Fibroblast of lung (primary cell): ENCODE measurements at places on chromosomes 13 and 19.

DNA sequence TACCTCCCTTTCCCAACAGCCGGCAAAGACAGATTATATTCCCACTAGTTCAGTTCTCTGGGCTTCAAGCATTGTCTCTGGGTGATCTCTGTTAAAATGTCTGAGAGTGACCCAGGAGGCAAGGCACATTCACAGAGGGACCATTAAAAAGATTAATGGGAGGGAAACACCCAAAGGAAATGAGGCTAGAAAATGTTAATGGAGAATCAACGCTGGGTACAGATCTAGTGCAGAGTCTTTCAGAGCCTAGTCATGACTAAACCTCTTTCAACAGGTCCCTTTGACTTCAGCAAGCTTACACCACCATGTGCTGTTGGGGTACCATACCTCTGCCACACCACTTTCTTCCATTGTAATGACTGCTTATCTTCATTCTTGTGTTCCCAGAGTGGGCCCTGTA is 358.6 kb downstream of the DCT start:
- no peak for DNase-seq

DNA sequence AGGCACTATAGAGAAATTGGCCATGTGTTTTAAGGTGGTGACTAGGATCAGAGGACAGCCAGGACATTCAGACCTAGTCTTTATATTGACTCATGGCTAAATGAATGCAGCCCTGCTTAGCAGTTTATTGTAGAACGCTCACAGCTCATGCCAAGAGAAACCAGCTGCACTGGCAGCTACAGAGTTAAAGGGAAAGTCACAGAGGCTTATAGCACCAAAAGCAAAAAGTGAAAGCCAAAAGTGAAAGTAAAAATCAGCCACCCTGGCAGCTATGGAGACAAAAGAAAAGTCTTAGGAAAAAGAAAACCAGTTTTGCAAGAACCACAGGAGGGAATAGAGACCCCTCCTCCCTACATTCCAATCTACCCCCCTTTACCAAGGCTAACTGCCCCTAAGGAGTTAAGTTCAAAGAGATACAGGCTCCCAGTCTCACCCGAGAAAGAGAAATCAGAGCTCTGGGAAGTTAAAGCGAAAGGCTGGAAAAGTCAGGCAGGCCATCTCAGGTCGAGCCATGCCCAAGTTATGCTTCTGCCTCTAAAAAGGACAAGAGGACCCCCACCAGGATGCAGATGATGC is 99.0 kb downstream of the ZNF429 start:
- DNase-seq, result peak; percentile 48

DNA sequence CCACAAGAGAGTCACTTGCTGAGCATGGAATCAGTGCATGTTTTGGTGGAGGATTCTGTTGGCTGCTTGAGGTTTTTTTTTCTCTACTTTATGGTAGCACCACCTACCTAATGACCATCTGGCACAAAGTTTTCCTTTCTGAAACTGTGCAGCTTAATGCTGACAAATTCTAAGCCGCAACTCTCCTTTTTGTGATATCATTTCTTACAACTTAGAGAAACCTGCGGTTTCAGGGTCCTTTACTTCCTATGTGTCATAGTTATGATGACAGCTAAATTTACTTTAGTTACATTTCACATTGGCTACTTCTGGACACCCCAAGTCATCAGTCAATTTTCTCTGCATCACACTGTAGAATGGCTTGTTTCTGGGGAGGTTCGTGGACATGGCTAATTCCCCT is 115.4 kb upstream of the TMTC4 start:
- DNase-seq, result peak; percentile 35

- peak; percentile 84 for DNase-seq
Observed at GRCh38 chr13:23069566-23069965, 111.2 kb upstream of the SGCG start.

- DNase-seq, result no peak
Observed at GRCh38 chr19:1394252-1395193, 6.8 kb downstream of the GAMT start.

- DNase-seq, result peak; percentile 23
Observed at GRCh38 chr19:52941941-52942385, 18.7 kb upstream of the ZNF888 start.

DNA sequence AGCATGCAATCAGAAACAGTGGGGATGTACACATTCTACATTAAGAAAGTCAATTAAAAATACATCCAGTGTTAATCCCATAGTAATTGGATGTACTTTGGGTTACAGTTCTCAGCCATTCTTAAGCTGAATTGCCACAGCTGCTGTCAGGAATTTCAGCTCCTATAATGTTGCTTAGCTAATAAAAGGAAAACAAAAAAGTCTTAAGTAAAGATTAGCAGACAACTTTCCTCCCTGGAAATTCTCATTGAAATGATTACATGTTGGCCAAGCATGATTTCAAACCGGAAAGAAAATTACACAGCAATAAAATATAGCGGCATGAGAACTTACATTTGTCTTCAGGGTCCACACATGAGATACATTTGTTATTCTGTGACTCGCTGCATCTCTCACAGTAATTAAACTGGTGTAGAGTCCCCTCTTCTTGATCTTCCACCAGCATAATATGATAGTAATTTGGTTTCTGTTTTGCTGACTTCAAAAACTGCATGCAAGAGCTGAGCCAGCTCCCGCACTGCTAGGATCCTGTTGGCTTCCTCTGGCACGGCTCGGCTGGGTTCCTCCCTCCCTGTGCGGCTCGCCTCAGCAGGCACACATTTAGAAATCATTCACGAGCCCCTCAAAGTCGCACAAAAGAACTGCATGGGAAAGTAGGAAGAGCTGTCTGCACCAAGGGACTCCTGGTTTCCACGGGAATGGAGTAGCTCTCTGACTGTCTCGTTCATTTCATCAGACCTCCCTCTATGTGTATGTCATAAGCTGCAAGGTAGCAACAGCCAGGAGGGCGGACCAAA is at the start of gene HTR2A:
Gene HTR2A, minus strand, starts transcription at position 713 of the 797 bp plus-strand sequence. CDS start 1,147 bp downstream, outside the sequence.
- peak; percentile 26 for DNase-seq

DNA sequence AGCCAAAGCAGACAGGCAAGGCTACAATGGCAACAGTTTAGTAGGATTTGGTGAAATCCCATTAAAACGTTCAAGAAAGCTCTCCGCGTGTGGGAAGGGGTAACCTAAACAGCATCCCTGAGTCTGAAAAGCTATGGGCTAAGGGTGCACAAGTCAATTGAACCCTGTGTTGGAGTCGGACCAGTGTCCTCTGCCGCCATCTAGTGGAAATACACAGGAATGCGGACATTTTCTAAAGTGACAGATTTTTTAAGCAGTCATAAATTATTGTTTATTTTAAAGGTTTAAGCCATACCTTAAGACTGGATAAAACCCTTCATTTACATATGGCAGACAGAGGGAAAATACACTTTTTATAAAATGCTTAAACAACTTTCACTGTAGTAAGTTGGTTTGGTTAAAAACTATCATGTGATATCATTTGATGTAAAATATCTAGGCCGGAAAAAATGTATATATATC is 26.5 kb upstream of the LSM14A start:
- peak; percentile 61 for DNase-seq
